ENCODE measurements at places on chromosomes 2 and 18.

GRCh38 chr2:7011356-7012083 lies 94.3 kb downstream of the RNF144A start:
- DNase-seq: no peak

GRCh38 chr2:171735991-171736710 lies 48.9 kb downstream of the DYNC1I2 start:
- no peak for DNase-seq

DNA sequence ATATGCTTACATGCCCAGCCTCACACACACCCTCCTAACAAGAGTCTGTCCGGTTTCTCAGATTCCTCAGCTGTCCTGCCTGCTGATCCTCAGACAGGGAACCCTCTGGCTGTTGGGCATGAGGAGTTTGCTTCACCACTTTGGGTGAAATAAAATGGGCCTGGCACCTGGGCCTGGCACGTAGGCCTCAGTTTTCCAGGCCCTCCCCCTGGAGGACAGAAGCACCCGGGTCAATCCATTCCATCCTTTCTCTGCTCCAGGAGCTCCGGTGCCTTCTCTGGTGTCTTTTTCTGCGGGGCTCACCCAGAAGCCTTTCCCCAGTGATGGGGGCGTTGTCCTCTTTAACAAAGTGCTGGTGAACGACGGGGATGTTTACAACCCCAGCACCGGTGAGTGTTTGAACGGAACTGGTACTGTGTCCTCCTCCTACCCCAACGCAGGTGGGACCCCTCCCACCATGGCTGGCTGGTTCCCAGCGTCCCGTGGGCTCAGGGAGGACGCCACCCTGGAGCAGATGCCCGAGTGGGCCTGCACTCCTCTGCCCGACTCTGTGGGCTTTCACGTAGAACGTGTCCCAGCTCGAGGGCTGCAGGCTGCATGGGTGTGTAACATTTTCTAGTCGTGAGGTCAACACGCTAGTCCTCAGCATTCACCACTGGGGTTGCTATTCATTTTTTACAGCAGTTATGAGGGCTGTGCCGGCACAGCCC lies 62.8 kb downstream of the EMILIN2 start:
- no peak for DNase-seq

DNA sequence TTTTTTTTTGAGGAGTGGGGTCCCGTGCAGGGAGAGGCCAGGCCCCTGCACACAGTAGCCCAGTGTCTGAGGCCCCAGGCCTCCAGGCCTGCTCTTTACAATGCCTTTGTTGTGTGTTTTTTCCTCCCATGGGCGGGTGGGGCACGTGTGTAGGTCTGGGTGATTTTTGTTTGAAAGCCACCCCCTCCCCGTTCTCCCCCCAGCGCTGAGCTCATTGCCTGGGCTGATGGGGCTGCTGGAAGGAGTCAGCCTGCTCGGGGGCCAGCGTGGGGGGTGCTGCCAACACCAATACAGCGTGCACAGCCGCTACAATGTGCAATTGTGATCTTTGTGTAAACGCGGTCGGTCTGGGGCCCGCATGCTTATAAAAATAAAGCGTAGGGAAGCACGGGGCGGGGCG lies 142.7 kb downstream of the DYSF start:
- no peak for DNase-seq

DNA sequence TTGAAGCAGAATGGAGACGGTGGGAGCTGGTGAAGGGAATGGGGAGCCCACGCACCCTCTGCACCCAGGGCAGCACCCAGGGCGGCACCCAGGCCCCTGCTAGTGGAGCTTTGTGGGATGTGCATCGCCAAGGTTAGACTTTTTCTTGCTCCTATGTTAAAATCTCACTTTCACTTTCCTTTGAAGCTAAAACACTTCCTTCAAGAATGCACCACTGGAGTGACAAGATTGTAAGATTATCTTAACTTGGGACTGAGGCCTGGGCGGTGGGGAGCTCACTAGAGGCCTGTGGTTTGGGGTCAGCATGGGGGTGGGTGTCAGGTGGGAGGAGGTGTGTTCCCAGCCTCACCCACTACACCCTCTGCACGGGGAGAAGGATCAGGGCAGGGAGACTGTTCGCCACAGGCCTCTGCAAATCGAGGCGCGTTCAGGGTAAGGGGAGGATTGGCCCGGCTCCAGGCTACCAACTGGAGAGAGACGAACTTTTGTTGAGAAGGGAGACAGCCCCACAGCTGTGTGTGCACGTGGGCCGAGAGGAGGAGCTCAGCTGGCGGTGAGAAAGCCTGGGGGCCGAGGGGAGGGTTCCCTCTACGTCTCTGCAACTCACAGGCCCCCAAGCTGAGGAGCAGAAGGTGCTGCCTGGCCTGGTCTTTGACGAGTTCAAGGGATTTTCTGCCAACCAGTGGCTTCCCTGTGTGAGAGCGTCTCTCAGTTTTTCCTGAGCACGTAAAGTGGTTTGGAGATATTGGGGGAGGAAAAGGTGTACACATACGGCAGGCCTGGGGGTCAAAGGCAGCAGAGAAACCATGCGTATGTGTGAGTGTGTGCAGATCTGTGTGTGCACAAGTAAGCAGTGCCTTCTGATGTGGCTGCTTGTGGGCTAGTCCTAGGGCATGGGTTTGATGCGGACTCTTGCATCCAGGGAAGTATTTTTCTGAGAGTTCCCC lies 147.7 kb downstream of the KLHL29 start:
- DNase-seq: peak; percentile 21

GRCh38 chr18:68233018-68233417 lies 481.9 kb downstream of the TMX3 start:
- DNase-seq: no peak

DNA sequence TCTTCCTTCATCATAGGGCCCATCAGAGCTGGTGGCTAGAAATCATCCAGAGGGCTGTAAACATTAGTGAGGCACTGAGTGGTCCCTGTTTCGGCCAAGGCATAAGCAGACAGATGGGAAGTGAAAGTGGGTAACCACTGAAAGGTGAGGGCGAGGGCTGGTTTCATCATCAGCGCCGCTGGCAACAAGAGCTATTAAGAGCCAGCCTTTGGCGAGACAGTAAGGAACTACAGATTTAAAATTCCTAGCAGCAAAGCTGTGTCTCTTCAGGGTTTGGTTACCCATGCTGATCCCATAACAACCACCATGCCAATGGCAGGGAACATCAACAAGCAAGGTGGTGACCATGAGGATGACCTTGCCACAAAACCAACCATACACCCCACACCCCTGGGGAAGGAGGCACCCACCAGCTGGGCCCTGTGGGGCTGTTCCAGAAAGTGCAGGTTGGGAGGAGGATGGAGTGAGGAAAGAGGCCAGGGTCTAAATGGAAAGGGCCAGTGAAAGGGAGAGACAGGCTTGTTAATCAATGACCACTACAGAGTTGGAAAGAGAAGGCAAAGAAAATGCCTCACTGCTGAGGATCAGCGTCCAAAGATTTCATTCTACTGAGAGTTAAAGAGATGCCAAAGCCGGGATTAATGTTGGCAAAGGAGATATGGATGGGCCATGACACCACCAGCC lies 9.0 kb upstream of the SLC20A1 start:
- DNase-seq: no peak

DNA sequence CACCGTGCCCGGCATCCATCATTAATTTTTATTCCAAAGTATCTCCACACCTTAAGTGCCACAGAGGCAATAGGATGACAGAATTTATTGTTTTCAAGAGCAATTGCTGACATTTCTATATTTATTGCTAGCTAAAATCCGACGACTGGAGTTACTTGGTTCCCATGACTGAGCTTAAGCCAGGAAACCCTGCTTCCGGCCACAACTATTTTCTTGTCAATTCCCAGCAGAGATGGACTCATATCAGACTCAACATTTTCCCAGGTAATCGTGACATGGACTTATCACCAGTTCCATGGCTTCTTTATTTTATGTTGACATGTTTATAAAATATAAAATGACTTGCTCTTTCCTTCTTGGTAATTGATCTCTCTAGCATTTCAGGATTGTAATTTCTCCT lies 20.6 kb upstream of the DCDC2C start:
- DNase-seq: no peak
